ENCODE measurements at places on chromosomes 3 and 15.

DNA sequence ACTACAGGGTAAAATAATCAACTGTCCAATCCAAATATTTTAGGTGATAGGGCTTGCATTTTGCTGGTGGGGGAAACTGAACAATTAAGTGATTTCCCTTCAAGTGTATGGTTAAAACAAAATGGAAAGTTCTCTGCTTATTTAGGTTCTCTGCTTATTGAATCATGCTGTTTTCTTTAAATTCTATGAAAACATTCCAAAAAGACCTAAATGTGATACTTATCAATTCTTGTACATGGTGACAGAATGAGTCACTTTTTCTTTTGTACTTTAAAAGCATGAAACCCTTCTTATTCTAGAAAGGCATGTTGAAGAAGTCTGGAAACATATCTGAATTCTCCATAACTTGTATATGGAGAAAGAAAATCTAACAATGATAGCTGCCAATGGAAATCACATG lies 192.6 kb downstream of the FMN1 start:
- no peak for DNase-seq

- no peak for DNase-seq
Observed at GRCh38 chr15:90214553-90215196, 13.5 kb downstream of the SEMA4B start.

GRCh38 chr3:85270488-85270887 lies 311.7 kb downstream of the CADM2 start:
- no peak for DNase-seq

DNA sequence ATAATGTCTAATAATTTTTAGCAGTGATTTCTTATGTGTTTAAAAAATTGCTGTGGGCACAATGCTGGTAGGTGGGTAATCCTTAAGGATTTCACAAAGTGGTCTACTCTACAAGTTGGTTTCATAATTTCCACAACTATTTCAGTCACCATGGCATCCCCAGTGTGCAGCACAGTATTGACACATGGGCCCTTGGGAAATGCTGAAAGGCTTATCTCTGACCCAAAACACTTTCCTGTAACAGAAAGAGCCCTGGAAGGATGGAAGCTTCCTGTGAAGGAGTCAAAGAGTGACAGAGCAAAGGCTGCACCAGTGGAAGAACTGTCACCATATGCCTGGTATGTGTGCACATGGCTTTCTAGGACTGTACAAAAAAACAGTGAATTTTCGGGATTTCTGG lies 153.7 kb downstream of the ANO10 start:
- no peak for DNase-seq

GRCh38 chr15:91944331-91944730 lies 90.8 kb downstream of the SLCO3A1 start:
- no peak for DNase-seq

Data from H1 (cell line).